ENCODE measurements at places on chromosomes 7 and 10. TPM values are rescaled to one million over a fixed set of nuclear protein-coding genes. Genes with fewer than 3 reads are reported as not detected.

The PPP1R17 gene
- total RNA-seq, result not detected

The CPN1 gene
- total RNA-seq, result not detected

The CPA2 gene
- total RNA-seq, result not detected

DNA sequence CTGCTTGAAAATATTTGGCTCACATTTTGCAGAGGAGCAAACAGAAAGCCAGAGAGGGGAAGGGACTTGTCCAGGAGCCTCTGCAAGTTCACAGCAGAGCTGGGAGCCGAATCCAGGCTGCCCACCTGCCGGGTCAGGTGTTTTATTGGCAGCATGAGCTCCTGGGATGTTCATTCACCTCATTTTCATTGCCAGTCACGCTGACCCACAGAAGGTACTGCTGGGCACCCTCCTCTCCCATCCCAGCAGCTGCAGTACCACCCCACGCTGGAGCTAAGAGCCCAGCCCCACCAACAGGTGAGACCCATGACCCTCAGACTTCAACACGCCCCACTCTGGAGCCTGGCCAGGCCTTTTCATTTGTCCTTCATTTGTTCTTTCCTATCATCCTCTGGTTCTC lies 102.7 kb downstream of the GRID1 start:
- no peak overlapping the region for H3K4me3 ChIP-seq
- peaks cover 5% of the 10 kb centered on the region for H3K4me1 ChIP-seq
- DNase-seq, result no peak
- no peaks in the 10 kb centered on the region for H3K36me3 ChIP-seq
- peaks cover 60% of the 10 kb centered on the region for H3K27me3 ChIP-seq
- no peak overlapping the region for H3K27ac ChIP-seq
